Activated CD4-positive, alpha-beta memory T cell treated with anti-CD3 and anti-CD28 coated beads, Interleukin-2, amount 10 ng/mL, durations not matched to agents 7 days and 5 days (primary cell): ENCODE measurements at places on chromosomes 6 and 20.
A peak's percentile ranks its signal among the peaks of the same experiment; 100 is the strongest.

DNA sequence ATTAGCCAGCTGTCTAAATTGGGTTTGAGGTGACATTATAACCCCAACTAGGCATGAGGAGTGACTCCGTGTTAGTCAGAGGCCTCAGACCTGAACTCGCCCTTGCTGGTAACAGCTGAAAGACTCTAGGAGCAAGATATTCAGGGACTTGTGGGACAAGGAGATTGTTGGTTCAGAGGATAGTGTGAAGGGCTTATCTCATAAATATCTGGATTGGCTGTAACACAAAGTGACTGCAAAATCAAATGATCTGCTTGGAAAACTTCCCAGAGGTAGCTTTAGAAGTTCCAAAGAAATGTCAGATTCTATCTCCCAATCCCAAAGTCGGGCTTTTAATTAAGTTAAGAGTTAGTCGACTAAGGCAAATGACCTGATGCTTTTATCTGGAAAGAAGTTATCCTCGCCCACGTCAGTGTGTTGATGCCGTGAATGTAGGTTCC lies 72.4 kb downstream of the TULP4 start:
- no peak overlapping the region for H3K4me3 ChIP-seq
- no peak for DNase-seq
- H3K36me3 ChIP-seq, result no peaks in the 10 kb centered on the region

DNA sequence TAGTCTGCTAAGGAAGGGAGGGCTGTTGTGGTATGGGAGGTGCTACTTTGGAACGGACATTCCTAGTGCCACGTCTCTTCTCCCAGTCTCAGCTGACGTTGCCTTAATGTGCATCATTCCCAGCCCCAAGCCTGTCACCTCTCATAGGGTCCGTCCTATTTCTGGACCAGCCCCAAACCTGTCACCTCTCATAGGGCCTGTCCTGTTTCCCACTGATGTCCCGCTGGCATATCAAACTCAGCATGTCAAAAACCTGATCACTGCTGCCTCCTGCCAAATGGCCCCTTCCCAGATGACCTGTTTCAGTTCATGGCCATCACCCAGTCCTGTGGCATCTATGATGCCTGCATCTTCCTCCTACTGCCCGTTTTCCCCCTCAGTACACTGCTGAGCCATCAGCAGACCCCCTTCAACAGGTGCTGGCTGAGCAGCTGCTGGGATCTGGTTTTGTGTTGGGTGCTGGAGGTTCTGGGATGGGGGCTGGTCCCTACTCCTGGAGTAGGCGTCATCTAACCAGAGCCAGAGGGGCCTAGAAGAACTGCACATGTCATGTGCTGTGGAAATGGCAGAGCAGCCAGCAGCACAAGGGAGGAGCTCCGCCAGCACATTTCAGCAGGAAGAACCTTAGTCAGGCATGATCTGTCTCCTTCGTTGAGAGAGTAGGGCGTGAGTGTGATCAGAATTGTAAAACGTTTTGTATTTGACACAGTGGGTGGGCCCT lies 3.3 kb downstream of the ENTPD6 start:
- H3K36me3 ChIP-seq, result peaks cover 11% of the 10 kb centered on the region
- no peaks in the 10 kb centered on the region for H3K27me3 ChIP-seq
- DNase-seq, result peak; percentile 13
- H3K4me3 ChIP-seq, result no peak overlapping the region
- peaks cover 35% of the 10 kb centered on the region for H3K4me1 ChIP-seq

- no peak for DNase-seq
- H3K27me3 ChIP-seq, result no peaks in the 10 kb centered on the region
- H3K36me3 ChIP-seq, result no peaks in the 10 kb centered on the region
- H3K27ac ChIP-seq, result no peak overlapping the region
- no peak overlapping the region for H3K4me3 ChIP-seq
- no peaks in the 10 kb centered on the region for H3K4me1 ChIP-seq
Measured at GRCh38 chr6:112636650-112637262, 289.6 kb downstream of the RFPL4B start.

GRCh38 chr20:37758332-37758731 lies 64.5 kb downstream of the CTNNBL1 start:
- no peaks in the 10 kb centered on the region for H3K27me3 ChIP-seq
- no peak for DNase-seq

- no peak overlapping the region for H3K27ac ChIP-seq
- H3K27me3 ChIP-seq, result no peaks in the 10 kb centered on the region
- no peak for DNase-seq
- H3K36me3 ChIP-seq, result no peaks in the 10 kb centered on the region
Measured at GRCh38 chr6:31135710-31136109, 3.2 kb downstream of the PSORS1C2 start.

GRCh38 chr6:14638906-14639761 lies 521.6 kb downstream of the CD83 start:
- no peak for DNase-seq
- peaks cover 11% of the 10 kb centered on the region for H3K27me3 ChIP-seq
- no peak overlapping the region for H3K27ac ChIP-seq
- no peaks in the 10 kb centered on the region for H3K36me3 ChIP-seq

DNA sequence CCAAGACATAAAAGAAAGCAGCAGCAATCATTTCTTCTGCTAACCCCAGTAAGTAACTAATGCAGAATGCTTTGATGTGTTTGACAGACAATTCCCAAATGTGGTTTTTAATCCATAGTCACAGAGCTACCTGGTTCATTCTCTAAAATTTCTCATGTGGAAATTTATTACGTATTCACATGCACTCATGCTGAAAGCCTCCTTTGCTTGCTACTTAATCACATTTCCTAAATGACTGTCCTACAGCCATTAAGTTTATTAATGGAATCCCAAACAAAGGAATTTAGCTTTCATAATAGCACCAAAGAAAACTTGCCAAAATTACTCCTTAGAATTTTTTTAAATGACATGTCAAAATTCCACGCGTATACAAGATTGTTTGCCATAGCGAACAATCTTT lies 68.6 kb upstream of the MCHR2 start:
- H3K27me3 ChIP-seq, result peaks cover 2% of the 10 kb centered on the region
- H3K4me1 ChIP-seq, result no peaks in the 10 kb centered on the region
- no peak overlapping the region for H3K4me3 ChIP-seq
- DNase-seq, result no peak
- no peaks in the 10 kb centered on the region for H3K36me3 ChIP-seq

DNA sequence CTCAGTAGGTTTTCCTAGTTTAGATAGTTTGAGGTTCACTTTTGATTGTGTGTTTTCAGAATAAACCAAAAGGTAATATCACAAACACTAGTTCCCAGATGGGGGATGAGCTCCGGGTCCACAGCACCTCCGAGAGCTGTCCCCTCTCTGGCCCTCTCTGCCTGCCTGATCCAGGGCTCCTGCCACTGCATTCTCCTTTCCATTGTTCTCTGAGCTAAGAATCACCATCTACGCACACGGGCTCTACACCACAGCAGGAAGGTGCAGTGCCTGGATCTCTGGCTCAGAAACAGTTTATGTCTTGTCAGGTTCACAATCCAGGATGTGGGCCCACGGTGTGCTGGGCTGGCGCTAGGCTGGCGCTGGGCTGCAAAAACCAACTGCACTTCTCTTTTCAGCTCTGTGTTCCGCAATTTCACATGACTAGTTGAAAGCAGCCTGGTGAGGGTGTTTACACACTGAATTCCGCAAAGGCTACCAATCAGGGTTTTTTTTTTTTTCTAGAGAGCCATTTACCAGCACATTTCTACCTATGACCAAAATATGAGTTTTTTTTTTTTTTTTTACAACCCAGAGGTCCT lies 167.5 kb downstream of the SOD2 start:
- no peaks in the 10 kb centered on the region for H3K4me1 ChIP-seq
- DNase-seq, result no peak
- H3K4me3 ChIP-seq, result no peak overlapping the region
- H3K27me3 ChIP-seq, result peaks cover 10% of the 10 kb centered on the region

DNA sequence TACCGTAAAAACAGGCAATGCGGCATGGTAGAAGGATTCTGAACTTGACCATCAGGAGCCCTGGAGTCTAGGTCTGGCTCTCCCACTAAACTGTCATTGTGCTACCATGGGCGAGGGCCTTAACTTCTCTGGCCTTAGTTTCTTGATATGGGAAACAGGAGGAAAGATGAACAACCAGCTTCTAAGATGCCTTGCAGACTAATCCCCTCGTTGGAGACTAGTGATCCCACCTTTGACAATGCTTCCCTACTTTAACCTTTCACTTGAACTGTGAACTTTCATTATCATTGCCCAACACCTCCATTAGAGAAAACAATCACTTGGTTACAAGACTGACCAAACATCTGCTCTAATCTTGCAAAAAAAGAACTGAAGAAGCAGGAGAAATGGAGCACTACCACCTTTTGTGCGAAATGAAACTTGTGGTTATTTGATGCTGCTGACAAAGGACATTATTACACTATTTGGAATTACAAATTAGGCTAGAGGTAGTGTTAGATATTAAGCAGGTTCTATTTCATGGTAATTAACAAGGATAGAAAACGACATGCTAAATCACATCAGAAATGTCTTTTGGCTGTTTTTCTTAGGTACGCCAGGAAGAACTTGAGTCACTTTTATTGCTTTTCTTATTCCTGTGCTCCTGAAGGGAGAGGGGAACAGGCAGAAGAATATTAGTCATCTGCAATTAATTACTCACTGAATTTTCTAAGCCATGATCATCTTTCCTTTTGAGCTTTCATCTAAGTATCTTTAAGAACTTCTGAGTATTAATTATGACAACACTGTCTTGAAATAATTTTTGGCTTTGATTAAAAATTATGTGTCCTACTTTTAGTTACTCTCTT lies 39.1 kb upstream of the ARHGAP18 start:
- DNase-seq, result no peak
- H3K4me1 ChIP-seq, result peaks cover 48% of the 10 kb centered on the region
- peak overlapping the region; percentile 85 for H3K27ac ChIP-seq
- no peaks in the 10 kb centered on the region for H3K36me3 ChIP-seq

DNA sequence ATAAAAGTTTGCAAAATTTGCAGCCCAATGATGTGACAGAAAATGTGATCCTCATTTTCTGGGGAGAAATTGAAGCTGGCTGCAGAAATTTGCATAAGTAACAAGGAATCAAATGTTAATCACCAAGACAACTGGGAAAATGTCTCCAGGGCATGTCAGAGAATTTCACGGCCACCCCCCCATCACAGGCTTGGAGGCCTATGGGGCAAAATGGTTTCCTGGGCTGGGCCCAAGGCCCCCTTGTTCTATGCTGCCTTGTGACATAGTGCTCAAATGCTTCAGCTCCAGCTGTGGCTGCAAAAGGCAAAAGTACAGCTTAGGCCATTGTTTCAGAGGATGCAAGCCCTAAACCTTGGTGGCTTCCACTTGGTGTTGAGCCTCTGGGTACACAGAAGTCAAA lies 1202.6 kb downstream of the EPHA7 start:
- no peaks in the 10 kb centered on the region for H3K4me1 ChIP-seq
- no peak overlapping the region for H3K4me3 ChIP-seq
- no peak overlapping the region for H3K27ac ChIP-seq
- no peak for DNase-seq

GRCh38 chr20:38191654-38192053 lies 26.6 kb upstream of the TGM2 start:
- DNase-seq, result no peak
- H3K27me3 ChIP-seq, result peaks cover 15% of the 10 kb centered on the region
- H3K36me3 ChIP-seq, result no peaks in the 10 kb centered on the region
- no peaks in the 10 kb centered on the region for H3K4me1 ChIP-seq
- no peak overlapping the region for H3K4me3 ChIP-seq
- H3K27ac ChIP-seq, result no peak overlapping the region

GRCh38 chr6:137661601-137662000 lies 167.4 kb upstream of the OLIG3 start:
- H3K27ac ChIP-seq, result no peak overlapping the region
- no peak overlapping the region for H3K4me3 ChIP-seq
- H3K36me3 ChIP-seq, result no peaks in the 10 kb centered on the region
- DNase-seq, result peak; percentile 32
- H3K27me3 ChIP-seq, result no peaks in the 10 kb centered on the region

- peaks cover 6% of the 10 kb centered on the region for H3K27me3 ChIP-seq
- no peaks in the 10 kb centered on the region for H3K36me3 ChIP-seq
- H3K27ac ChIP-seq, result no peak overlapping the region
- H3K4me1 ChIP-seq, result no peaks in the 10 kb centered on the region
Measured at GRCh38 chr6:6402591-6402990, 82.1 kb upstream of the F13A1 start.

- no peak overlapping the region for H3K4me3 ChIP-seq
- peaks cover 6% of the 10 kb centered on the region for H3K36me3 ChIP-seq
- no peak for DNase-seq
- H3K27ac ChIP-seq, result no peak overlapping the region
- H3K4me1 ChIP-seq, result no peaks in the 10 kb centered on the region
Measured at GRCh38 chr6:100780648-100781047, 100.5 kb downstream of the ASCC3 start.

- no peak overlapping the region for H3K27ac ChIP-seq
- H3K27me3 ChIP-seq, result no peaks in the 10 kb centered on the region
- no peak overlapping the region for H3K4me3 ChIP-seq
- no peaks in the 10 kb centered on the region for H3K4me1 ChIP-seq
- H3K36me3 ChIP-seq, result no peaks in the 10 kb centered on the region
Measured at GRCh38 chr6:77015350-77015749, 447.9 kb downstream of the HTR1B start.

- peak overlapping the region; percentile 52 for H3K27ac ChIP-seq
- DNase-seq, result no peak
- no peak overlapping the region for H3K4me3 ChIP-seq
- H3K27me3 ChIP-seq, result no peaks in the 10 kb centered on the region
- H3K4me1 ChIP-seq, result peaks cover 25% of the 10 kb centered on the region
- peaks cover 48% of the 10 kb centered on the region for H3K36me3 ChIP-seq
Measured at GRCh38 chr20:17939622-17940223, 28.9 kb downstream of the SNX5 start.

GRCh38 chr6:89597988-89598387 lies 40.6 kb downstream of the LYRM2 start:
- H3K4me3 ChIP-seq, result no peak overlapping the region
- H3K4me1 ChIP-seq, result peaks cover 41% of the 10 kb centered on the region
- H3K27ac ChIP-seq, result peak overlapping the region; percentile 65
- DNase-seq, result no peak
- no peaks in the 10 kb centered on the region for H3K27me3 ChIP-seq
- H3K36me3 ChIP-seq, result peaks cover 9% of the 10 kb centered on the region

DNA sequence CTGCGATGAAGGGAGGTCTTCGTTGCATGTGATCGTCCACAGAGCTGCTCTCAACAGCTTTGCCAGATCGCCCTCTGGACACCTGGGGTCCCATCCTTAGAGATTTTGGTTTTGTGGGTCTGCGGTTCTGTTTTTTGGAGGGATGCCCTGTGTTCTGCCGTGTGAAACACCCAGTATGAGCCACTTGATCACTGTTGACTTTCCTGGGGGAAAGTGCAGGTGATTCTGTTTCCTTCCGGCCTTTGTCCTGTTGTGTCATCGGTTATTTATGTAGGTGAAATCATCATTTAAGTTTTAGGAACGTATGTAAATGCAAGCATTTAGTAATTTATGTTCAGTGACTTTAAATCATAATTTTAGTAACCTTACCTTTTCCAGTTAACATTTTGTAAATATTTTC lies 56.4 kb upstream of the SLC22A1 start:
- no peak overlapping the region for H3K4me3 ChIP-seq
- no peaks in the 10 kb centered on the region for H3K27me3 ChIP-seq
- peaks cover 81% of the 10 kb centered on the region for H3K36me3 ChIP-seq
- no peak overlapping the region for H3K27ac ChIP-seq

DNA sequence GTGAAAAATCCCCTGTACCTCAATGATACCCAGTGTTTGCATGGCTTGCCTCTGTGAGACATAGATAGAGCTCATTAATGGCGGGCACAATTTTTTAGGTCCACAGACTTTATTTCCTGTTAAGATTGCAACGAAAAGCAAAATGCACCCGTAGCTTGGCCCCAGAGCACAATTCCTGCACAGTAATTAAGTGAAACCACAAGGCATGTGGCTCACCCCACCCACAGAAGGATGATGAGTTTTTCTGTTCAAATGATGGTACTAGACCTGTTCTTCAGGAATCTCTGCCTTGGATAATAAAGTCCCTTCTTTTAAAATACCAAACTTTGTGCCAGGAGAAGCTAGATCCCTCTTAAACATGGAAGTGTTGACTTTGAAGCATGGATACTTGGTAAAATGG lies 738.1 kb downstream of the QKI start:
- no peaks in the 10 kb centered on the region for H3K4me1 ChIP-seq
- no peak for DNase-seq
- no peak overlapping the region for H3K27ac ChIP-seq
- no peaks in the 10 kb centered on the region for H3K27me3 ChIP-seq
